Central memory CD8-positive, alpha-beta T cell (primary cell): ENCODE measurements at places on chromosomes 5 and 9.

GRCh38 chr5:1255081-1255561 is 29.9 kb downstream of the SLC6A18 start:
- peak; percentile 34 for DNase-seq

GRCh38 chr9:109238125-109238524 is 71.1 kb upstream of the FRRS1L start:
- no peak for DNase-seq

DNA sequence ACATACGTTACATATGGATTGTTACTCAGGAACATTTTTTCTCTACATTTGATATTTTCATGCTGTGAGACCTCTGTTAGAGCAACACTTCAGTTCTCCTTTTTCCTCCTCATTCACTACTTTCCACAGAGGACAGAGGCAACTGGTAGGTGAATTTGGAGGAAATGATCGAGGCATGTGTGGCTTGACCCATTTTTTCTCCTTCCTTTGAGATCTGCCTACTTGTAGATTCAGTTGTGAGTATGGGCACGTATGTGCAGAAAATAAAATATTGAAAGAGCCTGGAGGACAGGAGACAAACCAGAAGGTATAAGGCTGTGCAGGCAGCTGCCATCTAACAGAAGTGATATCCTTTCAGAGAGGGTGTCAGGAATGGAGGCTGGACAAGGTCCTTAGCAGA is 19.2 kb upstream of the KIF2A start:
- DNase-seq = no peak

- no peak for DNase-seq
Observed at GRCh38 chr5:61182449-61182848, 20.2 kb upstream of the SMIM15 start.

- no peak for DNase-seq
Observed at GRCh38 chr9:14219850-14220249, 94.1 kb downstream of the NFIB start.

- no peak for DNase-seq
Observed at GRCh38 chr5:95241635-95242034, 43.3 kb downstream of the MCTP1 start.

- DNase-seq = no peak
Observed at GRCh38 chr5:28305891-28306290, 1267.5 kb upstream of the CDH9 start.

- no peak for DNase-seq
Observed at GRCh38 chr5:131633830-131634229, 1.2 kb downstream of the RAPGEF6 start.

DNA sequence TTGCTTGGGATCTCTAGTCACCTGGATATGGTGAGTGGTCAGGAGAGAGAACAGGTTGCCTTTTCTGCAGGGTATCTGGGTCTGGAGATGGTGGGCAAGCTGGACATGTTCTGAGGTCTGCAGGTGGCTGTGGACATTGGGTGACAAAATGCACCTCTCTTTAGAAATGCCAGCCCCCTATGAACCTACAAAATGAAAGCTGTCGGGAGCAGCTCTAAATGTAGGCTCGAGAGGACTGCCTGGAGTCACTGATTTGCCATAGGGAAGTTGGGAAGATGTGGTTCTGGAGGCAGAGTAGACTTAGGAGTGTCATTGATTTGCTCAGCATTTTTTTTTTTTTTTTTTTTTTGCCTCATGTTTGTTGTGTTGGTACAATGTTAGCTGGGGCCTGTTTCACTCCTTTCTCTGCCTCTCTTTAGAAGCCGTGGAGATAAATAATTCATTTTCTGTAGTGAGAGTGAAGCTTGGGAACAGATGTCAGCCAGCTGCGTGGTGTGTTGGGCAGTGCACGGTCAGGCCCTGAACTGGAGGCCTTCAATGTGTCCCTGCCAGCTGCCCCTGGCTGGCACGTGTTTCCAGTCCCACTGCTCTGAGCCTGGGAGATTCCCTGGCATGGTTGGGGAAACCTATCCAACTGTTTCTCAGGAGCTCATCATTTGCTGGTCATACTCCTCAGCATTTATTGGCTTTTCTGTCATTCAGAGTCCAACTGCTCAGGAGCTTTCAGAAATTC is 5.4 kb downstream of the RGS3 start:
- DNase-seq = no peak

DNA sequence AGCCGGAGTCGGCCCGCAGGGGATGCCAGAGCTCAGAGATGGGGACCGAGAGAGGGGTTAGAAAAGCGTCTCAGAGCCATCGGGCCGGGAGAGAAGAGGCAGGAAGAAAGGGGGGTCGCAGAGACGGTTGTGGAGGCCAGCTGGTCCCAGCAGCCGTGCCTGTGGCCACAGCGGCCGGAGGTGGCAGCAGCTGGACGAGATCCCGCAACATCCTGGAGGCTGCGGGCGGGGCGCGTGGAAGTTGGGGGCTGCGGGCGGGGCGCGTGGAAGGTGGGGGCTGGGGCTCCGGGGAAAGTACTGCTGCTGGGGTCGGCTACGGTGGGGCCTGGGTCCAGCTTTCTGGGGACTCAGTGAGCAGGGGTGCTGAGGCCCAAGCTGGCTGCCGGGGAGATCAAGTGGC is 34.4 kb upstream of the EGFL7 start:
- DNase-seq = no peak

DNA sequence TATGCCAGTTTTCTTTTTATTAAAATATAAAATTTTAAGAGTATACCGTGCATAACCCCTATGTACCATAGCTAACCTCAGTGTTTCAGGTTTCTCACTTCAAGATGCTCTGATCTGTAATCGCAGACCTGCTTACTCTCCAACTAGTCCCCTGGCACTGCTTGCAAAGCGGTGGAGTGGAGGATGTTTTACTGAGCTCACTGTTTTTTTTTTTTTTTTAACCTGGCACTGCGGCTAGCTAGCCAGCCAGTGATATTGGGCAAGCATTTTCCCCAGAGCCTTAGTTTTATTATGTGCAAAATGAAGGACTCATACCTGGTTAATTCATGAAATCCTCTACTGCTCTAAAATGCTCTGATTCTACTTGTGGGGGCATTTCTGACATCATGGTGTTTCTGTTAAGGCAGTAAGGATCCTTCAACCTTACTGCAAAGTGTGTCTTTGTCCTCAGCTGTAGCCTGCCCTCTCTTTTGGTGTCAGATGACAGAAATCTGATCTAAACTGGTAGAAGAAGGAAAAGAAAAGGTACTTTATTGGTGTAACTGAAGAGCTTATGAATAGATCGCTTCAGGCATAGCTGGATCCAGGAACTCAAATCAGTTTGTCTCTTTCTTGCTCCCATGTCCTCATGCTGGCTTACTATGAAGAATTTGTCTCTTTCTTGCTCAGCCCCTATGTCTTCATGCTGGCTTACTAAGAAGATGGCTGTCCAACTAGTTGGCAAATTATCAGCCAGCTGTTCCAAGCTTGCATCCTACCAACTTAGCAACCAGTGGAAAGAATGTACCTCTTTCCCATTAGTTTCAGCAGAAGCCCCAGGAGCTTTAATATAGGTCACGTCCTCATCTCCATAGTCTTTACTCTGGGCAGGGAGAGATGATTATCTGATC is 59.8 kb downstream of the DOCK2 start:
- DNase-seq = no peak

DNA sequence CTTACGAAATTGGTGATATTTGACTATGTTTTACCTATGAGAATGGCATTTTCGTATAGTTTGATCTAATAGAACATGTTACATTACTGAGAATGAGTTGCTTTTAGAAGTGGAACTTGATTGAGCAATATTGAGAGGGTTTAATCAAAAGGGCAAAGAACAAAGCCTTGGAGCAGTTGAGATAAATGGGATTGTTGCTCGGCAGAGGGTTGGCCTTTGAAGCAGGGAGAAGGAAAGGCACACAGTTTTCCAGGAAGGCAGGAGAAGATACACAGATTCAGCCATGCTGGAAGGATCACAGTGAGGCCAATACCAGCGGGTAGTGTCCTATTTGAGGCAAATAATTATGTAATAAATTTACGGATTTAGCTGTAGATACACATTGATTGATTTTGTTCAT is 19.5 kb downstream of the MAN2A1 start:
- DNase-seq = no peak

- no peak for DNase-seq
Observed at GRCh38 chr9:77575785-77576184, 72.3 kb downstream of the GNA14 start.

DNA sequence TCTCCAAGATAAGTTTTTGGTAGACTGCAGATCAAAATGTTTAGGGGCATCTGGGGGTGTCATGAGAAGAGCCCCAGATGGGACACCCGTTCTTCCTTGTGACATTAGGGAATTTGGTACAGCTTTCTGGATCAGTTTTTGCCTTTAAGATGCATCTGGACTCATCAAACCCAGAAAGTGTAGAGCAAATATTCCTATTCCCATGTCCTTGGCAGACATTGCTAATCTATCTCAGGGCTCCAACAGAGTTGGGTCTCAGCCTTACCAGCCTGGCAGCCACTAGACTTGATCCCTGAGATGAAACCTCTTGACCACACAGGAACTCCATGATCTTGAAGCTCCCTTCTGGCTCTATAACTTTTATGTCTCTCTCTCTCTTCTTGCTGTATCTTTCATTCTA is 35.6 kb downstream of the ERGIC1 start:
- DNase-seq = no peak

DNA sequence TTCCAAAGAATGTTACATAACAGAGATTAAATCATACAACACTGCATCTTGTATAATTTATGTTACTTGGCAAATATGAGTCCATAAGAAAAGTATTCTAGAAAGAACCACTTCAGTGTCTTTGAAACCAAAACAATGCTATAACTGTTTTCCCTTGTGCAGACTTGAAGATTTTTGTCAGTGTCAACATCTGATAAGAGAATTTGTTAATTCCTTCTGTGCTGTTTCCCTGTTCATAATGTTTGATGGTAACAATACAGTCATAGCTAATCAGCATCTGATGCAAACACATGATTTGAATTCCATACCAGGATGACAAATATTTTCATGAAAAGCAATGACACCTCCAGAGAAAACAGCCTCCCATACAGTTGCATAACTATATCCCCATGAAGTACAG is 306.8 kb downstream of the SEMA5A start:
- no peak for DNase-seq

DNA sequence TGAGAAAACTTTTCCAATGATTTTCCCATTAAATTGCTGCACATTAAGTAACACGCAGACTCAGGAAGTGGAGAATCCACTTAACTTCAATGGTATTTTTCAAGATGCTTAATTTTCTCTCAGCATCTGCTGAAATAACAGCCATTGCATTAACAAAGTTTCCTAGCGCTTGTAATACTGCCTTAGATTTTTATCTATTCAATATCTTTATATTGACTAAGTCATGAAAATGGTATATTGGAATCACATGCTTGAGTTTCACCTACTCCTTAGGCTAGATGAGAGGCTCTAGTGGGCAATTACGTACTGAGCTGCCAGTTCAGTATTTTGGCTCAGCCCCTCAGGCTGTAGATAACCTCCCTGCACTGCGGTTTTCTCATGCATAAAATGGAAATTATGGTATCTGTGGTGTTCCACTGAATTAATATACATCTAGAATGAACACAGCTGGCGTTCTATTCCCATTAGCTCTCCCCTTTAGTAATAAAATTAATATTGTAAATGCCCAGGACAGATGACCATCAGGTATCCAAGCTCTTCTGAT is 112.9 kb downstream of the MTX3 start:
- DNase-seq = no peak

DNA sequence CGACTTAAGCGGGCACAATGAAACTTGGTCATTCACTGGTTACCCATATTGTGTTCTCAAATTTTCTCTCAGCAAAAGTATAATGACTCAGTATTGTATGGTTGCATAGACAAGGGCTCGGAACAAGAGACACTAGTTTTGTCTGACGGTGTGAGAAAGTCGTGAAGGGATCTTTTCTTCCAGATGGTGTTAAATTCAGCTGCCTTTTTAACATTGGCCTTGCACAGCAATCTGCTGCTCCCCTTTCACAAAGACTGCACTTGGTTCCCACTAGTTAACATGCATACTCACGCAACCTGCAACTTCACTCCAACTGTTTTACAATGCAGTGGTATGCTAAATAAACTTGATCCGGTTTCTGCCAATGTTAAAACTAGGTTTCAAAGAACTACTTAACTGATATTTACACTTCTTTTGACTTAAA is 219.2 kb downstream of the MEF2C start:
- no peak for DNase-seq

GRCh38 chr9:123373946-123374345 is 17.9 kb downstream of the CRB2 start:
- no peak for DNase-seq

DNA sequence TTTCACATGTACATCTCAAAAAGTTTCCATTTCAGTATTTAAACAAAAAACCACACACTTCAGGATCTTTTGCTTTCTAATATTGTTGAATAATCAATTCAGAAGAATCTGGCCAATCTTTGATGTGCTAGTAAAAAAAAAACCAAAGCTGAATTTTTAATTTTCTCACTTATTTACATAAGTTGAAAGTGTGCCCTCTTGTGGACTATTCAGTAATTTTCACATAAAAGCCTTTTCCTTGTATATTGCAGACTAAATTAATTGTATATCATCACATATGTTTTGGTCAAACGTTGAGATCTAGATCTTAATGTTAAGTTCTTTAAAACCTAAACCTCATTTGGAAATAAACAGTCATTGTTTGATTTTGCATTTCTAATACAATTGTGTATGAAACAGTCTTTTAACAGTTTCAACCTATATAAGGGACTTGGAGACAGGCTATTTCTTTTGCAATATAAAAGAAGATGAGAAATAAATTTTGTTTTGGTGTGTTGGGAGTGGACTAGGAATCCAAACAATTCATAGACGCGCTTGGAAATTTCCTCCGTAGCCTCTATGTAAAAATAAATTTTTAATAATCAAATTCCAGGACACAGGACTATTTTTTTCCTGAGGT is 68.1 kb downstream of the NIPBL start:
- no peak for DNase-seq

DNA sequence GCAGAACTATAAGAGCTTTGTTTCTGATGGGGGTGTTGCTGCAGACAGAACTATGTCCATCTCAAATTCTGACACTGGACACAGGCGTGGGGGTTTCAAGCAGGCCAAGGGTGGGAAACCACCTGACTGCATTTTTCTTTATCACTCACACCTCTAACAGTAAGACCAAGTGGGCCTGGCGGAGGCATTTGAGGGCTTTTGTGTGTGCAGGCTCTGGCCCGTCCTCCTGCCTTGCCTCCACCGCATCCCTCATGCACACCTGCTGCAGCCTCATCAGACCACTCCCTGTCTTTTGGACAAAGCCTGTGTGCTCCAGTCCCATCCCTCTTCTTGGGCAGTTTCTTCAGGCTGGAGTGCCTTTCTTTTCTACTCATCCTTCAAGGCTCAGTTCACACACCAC is 7.9 kb downstream of the OR13J1 start:
- no peak for DNase-seq

GRCh38 chr5:78889369-78890140 is 95.6 kb downstream of the ARSB start:
- DNase-seq = no peak

GRCh38 chr9:135588371-135588770 is 26.8 kb downstream of the PAEP start:
- DNase-seq = no peak

GRCh38 chr5:132176987-132177386 is 50.7 kb downstream of the P4HA2 start:
- DNase-seq = no peak
